ENCODE measurements at places on chromosomes 6 and 20. TPM values are rescaled to one million over a fixed set of nuclear protein-coding genes. Genes with fewer than 3 reads are reported as not detected.

The PNLDC1 gene
- not detected for total RNA-seq

DNA sequence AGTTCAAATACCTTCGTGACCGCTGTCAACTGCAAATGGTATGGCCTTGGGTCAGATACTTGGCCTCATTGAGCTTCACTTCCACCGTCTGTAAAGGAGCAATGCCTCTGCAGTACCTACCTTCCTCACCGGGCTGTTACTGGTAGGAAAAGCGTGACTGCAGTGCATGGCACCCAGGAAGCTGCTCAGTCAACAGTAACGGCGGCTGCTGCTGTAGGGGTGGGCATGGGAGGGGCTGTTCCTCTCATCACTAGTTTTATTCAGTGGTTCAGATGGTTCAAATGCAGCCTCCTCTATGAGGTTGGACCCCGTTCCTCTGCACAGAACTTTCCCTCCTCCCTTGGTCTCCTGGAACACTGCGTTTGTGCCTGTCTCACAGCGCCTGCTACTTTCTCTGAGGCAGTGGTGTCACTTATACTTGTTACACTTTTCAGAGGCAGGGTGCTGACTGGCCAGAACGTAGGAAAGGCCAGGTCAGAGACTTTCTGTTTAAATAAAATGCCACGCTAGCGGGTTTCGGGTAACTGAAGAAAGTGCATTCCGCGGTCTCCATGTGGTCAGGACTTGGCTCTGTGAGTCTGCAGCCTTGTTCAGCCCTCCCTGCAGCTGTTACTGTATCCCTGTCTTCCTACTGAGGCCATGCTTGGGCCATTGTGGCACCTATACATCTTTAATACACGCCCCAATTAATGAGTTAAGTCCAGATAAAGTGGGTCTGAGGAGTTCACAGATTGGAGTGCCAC is 279.6 kb downstream of the NRN1 start:
- H3K27me3 ChIP-seq, result no peaks in the 10 kb centered on the region
- no peaks in the 10 kb centered on the region for H3K36me3 ChIP-seq
- H3K27ac ChIP-seq, result no peak overlapping the region
- peaks cover 7% of the 10 kb centered on the region for H3K4me1 ChIP-seq

GRCh38 chr20:420721-421574 is 12.8 kb downstream of the RBCK1 start:
- H3K4me1 ChIP-seq, result no peaks in the 10 kb centered on the region
- H3K27ac ChIP-seq, result no peak overlapping the region
- H3K36me3 ChIP-seq, result peaks cover 74% of the 10 kb centered on the region
- H3K4me3 ChIP-seq, result no peak overlapping the region
- no peak for DNase-seq

GRCh38 chr6:144159742-144160141 is 9.4 kb downstream of the STX11 start:
- DNase-seq, result no peak
- no peak overlapping the region for H3K4me3 ChIP-seq
- peaks cover 4% of the 10 kb centered on the region for H3K4me1 ChIP-seq
- no peaks in the 10 kb centered on the region for H3K36me3 ChIP-seq
- H3K27me3 ChIP-seq, result no peaks in the 10 kb centered on the region

DNA sequence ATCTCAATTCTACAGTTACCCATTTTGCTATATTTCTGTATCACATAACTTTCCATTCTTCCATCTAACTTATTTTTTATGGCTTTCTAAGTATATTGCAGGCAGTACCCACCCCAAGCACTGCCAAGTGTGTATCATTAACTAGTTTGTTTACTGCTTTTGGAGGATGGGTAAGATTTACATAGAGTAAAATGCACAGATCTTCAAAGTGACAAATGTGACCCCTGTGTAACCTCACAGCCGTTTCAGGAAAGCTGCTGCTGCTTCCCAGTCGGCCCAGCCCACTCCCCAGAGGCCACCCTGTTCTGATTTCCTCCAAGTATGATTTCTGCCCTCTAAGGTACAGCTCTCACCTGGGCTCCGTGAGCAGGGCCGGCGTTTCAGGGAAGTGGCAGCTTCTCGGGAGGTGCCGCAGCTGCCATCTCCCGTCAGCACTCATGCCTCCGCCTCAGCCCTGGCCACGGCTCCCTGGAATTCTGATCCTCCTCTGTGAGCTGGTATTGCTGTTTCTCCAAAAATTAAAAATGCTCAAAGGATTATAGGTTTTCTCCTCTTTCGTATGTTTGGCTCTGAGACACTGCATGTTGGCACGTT is 15.0 kb upstream of the MAP1LC3A start:
- H3K36me3 ChIP-seq, result peaks cover 28% of the 10 kb centered on the region
- no peaks in the 10 kb centered on the region for H3K27me3 ChIP-seq
- DNase-seq, result no peak
- no peak overlapping the region for H3K4me3 ChIP-seq
- no peak overlapping the region for H3K27ac ChIP-seq
- H3K4me1 ChIP-seq, result peaks cover 42% of the 10 kb centered on the region

The TPBG gene
- 0.56 TPM for total RNA-seq

The PRKN gene
- total RNA-seq, result 5.4 TPM

DNA sequence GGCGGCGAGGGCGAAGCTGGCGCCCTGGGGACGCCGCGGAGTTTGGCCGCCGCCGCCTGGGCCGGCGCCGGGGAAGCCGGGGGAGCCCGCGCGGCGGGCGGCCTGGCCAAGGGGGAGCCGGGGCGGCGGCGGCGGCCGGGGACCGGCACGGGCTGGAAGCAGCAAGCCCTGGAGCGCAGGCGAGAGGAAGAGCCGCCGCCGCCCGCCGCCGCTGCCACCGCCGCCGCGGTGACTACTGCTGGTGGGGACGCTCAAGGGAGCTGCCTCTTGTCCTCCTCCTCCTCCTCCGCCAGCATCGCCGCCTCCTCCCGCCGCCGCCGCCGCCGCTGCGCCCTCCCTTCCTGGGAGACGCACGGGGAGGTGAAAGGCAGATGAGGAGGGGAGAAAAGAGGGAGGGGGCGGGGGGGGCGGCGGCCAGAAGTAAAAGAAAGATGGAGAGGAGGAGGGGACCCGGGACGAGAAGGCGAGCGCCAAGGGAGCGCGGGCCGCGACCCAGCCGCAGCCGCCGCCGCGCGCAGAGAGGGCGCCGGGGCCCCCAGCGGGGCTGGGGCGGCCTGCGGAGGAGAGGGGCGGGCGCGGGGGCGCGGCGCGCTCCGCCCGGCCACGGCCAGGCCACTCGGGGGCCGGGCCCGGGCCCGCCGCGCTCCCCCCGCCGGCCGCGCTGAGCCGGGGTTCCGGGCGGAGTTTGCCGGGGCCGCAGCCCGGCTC is 846 bp downstream of the PDE10A start:
- no peaks in the 10 kb centered on the region for H3K36me3 ChIP-seq
- DNase-seq, result no peak

The PDE7B gene
- total RNA-seq, result 0.25 TPM

The BCAS1 gene
- 0.20 TPM for total RNA-seq

DNA sequence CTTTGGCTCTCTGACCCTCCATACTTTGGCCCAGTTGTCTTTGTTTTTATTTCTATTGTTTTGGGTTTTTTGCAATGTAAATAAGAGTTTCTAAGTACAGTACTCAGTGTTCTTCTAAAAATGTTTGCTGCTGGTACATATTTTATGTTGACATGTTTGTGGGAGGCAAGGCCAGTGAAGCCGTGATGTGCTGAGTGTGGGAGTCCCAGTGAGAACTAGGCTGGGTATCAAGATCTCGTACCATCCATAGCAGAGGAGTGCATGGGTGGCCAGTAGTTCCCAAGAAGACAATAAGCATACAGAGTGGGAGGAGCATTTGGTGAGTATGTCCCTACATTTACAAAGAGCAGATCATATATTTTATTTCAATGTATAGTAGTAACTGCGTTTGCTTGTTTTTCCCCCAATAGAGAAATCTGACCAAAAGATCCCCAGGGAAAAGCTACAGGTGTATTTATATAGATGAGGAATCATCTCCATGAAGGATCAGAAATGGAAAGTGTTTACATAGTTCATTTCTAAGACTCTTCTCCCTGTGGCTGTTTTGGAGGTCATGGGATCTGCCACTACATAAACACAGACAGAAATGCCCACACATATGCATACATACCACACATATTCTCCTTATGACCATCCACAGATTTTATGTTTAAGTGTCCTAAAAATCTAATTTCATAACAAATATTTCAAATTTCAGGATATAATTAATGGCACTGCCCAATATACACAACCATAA is 285.9 kb downstream of the ALDH8A1 start:
- no peak overlapping the region for H3K27ac ChIP-seq
- no peaks in the 10 kb centered on the region for H3K4me1 ChIP-seq
- no peaks in the 10 kb centered on the region for H3K36me3 ChIP-seq
- H3K27me3 ChIP-seq, result no peaks in the 10 kb centered on the region

The CAGE1 gene
- total RNA-seq, result 0.39 TPM

DNA sequence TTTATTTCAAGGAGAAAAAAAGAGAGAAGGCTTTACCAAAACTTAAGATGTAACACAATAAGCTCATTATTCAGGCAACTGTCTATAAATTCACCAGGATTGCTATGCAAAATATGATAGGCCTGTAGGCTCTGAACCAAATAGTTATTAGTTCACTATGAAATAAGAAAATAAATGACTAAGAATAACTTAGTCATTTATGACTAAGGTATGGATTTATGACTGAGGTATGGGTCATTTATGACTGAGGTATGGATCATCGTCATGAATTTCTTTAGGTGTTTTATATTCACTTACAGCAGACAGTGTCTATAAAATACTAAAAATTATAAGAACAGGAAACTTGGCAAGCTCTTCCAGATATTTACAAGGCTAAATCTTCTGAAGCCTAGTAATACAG is 52.1 kb upstream of the SNX9 start:
- H3K4me1 ChIP-seq, result peaks cover 25% of the 10 kb centered on the region
- no peaks in the 10 kb centered on the region for H3K36me3 ChIP-seq
- no peak overlapping the region for H3K27ac ChIP-seq
- no peak overlapping the region for H3K4me3 ChIP-seq
- no peak for DNase-seq

The SNAI1 gene
- 2.5 TPM for total RNA-seq

DNA sequence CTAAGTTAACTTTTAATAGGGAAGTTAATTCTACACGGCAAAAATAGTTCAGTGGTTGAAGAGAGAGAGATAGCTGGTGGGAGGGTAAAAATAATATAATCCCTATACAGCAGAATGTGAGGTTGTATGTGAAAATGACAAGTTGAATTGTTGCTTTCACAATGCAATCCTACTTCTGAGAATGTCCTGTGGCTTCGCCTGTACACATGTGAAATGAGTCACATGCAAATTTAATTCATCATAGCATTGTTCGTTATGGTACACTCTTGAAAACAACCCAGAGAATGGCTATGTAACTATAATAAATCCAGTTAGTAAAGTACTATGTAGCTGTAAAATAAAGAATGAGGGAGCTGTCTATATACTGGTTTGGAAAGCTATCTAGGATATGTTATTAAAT is 46.0 kb upstream of the HINT3 start:
- no peaks in the 10 kb centered on the region for H3K27me3 ChIP-seq
- no peak overlapping the region for H3K4me3 ChIP-seq
- H3K4me1 ChIP-seq, result no peaks in the 10 kb centered on the region
- peaks cover 40% of the 10 kb centered on the region for H3K36me3 ChIP-seq

The PCK1 gene
- total RNA-seq, result not detected

The UBE2C gene
- total RNA-seq, result 0.52 TPM

DNA sequence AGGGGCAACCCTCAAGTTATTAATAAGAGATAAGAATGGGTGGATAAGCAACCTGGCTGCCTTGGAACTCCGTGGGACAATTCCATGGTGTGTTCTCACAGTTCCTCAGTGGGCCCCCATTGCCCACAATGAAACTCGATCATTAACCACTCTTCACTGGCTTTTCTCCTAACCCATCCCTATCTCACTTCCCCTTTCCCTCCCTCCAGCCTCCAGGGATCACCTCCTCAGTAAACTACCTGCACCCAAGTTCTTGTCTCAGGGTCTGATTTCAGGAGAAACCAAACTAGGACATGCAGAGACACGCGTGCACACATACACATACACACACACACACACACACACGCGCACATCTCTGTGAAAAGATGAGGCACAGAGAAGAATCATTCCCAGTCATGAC is 37.7 kb upstream of the FOXP4 start:
- peaks cover 46% of the 10 kb centered on the region for H3K27me3 ChIP-seq
- no peaks in the 10 kb centered on the region for H3K36me3 ChIP-seq
- DNase-seq, result no peak

The CTCFL gene
- not detected for total RNA-seq

The GPX5 gene
- total RNA-seq, result not detected

The DEFB132 gene
- not detected for total RNA-seq

- no peak overlapping the region for H3K27ac ChIP-seq
- no peak overlapping the region for H3K4me3 ChIP-seq
- H3K4me1 ChIP-seq, result no peaks in the 10 kb centered on the region
- H3K36me3 ChIP-seq, result no peaks in the 10 kb centered on the region
Observed at GRCh38 chr6:91654357-91654756, 1067.5 kb upstream of the MAP3K7 start.

The PXDC1 gene
- 0.17 TPM for total RNA-seq

DNA sequence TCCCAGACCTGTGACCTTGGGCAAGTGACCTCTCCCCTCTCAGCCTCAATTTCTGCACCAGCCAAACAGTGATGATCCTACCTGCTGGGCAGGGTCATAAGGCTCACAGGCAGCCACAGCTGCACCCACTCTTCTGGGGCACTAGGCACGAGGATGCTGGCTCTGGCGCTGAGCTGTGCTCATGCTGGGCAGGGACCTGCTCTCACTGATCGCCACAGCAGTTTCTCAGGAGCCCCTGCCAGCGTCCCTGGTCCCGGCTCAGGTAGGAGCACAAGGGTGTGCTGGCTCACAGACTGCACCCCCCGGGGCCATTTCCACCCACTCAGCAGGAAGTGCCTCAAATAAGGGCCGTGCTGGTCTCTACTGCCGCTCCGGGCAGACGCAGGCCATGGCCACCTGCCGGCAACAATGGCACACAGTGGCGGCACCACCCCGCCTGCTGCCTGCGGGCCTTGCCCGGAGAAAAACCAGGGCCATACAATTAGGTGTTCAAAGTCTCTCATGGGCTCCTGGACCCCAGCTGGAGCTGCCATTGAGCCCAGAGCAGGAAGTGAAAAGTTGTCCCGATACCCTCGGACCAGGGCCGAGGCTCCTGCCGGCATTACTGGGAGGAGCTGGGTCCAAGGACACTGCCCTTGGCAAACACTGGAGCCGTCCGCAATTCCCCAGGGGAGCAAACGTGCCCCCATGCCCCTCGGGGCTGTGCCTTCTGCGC is 4.6 kb upstream of the CABLES2 start:
- no peak overlapping the region for H3K27ac ChIP-seq
- DNase-seq, result no peak

DNA sequence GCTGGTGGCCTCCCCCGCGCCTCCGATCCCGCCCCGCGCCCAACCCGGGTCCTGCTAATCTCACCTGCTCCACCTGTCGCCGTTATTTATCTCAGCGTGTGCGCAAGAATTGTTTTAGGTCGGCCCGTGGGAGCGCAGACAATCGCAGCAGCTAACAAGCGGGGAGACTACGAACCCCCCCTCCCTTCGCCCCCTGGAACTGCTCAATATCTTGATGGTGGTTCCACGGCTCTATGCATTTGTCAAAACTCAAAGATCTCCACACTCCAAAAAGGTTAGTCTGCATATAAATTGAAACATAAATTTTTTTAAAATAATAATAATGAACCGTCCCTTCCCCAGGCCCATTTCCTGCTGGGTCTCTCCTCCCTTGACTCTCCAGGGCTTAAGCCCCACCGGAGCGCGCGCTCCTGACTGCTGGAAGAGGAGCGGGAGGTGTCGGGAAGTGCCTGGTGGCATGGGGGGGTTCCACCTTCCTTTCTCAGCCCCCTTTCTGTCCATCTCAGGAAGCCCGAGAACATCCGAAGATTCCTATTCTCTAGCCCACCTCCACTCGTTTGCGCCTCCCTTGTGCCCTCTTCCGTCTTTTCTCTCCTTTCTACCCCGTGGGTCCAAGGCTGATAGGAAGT is 1.6 kb upstream of the MDGA1 start:
- peak overlapping the region; percentile 78 for H3K4me3 ChIP-seq
- H3K27ac ChIP-seq, result no peak overlapping the region
- peaks cover 12% of the 10 kb centered on the region for H3K27me3 ChIP-seq
- H3K4me1 ChIP-seq, result peaks cover 37% of the 10 kb centered on the region
- H3K36me3 ChIP-seq, result no peaks in the 10 kb centered on the region
